Stimulated activated CD4-positive, alpha-beta T cell treated with anti-CD3 and anti-CD28 coated beads, Interleukin-4, amount 100 ng/mL, for 1 hour (primary cell): ENCODE measurements at places on chromosomes 11 and 22.

DNA sequence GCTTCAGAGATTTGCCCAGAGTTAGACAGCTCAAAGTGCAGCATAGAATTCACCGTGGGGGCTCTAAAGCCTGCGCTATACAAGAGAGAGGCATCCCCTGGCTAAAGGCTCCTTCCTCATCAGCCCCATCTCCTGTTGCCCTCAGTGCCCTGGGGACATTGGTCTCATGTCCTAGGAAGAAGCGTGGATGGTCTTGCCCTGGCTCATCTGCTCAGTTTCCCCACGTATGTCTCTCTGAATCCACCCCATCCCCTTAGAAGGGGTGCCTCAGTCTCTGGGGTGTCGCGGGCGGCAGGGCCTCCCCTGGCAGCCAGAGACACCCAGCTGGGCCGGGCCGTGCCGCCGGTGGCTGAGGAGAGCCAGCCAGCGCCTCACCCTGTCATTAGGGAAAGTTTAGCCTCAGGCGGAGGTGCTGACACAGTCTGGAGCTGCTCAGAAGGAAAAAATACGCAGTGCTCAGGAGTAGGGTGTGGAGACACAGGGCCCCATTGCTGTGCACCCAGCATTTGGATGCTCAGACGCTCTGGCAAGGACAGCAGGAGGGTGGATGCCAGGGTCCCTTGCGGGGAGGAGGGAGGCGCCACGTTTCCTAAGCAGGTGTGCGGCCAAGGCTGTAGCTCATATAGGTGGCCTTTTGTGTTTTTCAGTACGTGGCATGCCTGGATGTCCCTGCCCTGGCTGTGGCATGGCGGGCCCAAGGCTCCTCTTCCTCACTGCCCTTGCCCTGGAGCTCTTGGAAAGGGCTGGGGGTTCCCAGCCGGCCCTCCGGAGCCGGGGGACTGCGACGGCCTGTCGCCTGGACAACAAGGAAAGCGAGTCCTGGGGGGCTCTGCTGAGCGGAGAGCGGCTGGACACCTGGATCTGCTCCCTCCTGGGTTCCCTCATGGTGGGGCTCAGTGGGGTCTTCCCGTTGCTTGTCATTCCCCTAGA lies 1.3 kb downstream of the SLC39A13 start:
- no peak for DNase-seq

- DNase-seq = no peak
Observed at GRCh38 chr11:76200006-76200940, 6.0 kb downstream of the WNT11 start.

DNA sequence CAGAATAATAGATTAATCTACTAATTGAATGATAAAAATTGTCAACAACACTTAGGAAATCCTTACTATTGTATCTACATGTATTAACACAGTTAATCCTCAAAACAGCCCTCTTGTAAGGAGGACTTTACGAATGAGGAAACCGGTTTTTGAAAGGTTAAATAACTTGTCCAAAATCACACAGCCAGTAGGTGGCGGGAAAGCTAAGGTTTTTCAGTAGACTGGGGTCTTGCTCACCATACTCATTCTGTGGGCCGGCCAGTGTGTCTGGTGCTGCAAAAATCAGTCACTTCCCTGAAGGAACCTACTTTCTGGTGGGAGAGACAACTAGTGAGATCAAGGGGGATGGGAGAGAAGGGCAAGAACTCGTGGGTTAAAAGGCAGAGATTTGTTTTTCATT lies 3.8 kb downstream of the DCPS start:
- no peak for DNase-seq

GRCh38 chr11:114171257-114172054 lies 111.9 kb downstream of the ZBTB16 start:
- DNase-seq = no peak
